ENCODE measurements at places on chromosomes 1 and 21. TPM values are rescaled to one million over a fixed set of nuclear protein-coding genes. Genes with fewer than 3 reads are reported as not detected.

Gene HLX
- total RNA-seq, result 0.28 TPM

Gene OR2T35
- total RNA-seq, result not detected

Gene ENAH
- 78.0 TPM for total RNA-seq

Gene FLG
- total RNA-seq, result not detected

Gene TRIM67
- 0.58 TPM for total RNA-seq

GRCh38 chr1:106435269-106435668 lies 621.2 kb upstream of the PRMT6 start:
- H3K4me1 ChIP-seq, result no peaks in the 10 kb centered on the region
- H3K27me3 ChIP-seq, result no peaks in the 10 kb centered on the region
- no peak for DNase-seq
- H3K4me3 ChIP-seq, result no peak overlapping the region

- H3K36me3 ChIP-seq, result no peaks in the 10 kb centered on the region
- H3K27me3 ChIP-seq, result no peaks in the 10 kb centered on the region
- no peak overlapping the region for H3K4me3 ChIP-seq
- no peak for DNase-seq
- H3K27ac ChIP-seq, result no peak overlapping the region
Measured at GRCh38 chr1:41950820-41951219, 32.1 kb upstream of the HIVEP3 start.

DNA sequence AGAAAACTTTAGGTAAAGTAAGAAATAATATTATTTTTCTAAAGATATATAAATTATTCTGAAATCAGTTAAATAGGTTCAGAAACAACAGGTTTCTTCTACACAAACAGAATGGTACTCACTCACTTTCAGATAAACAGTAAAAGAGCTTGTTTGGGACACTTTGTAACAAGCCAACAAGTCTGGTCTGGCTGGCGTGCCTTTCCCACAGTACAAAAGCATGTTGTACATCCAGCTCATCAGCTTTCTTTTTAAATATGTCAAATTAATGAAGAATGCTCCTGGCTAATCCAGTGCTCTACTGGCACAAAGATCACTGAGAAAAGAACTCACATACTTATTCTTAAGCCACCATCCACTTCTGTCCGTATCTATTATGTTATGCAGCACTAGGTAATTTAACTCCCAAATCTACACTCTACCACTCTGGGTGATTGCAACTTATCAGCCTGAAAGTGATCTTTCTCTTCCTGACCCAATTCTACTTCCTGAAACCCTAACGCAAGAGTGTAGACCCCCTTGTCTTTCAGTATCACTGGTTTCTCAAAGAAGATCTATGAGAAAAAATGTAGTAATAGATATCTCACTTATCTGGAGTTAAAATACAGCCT lies 32.6 kb downstream of the TRIT1 start:
- peaks cover 13% of the 10 kb centered on the region for H3K4me1 ChIP-seq
- H3K27me3 ChIP-seq, result no peaks in the 10 kb centered on the region
- H3K4me3 ChIP-seq, result no peak overlapping the region
- DNase-seq, result no peak
- H3K36me3 ChIP-seq, result peaks cover 1% of the 10 kb centered on the region
- H3K27ac ChIP-seq, result no peak overlapping the region

DNA sequence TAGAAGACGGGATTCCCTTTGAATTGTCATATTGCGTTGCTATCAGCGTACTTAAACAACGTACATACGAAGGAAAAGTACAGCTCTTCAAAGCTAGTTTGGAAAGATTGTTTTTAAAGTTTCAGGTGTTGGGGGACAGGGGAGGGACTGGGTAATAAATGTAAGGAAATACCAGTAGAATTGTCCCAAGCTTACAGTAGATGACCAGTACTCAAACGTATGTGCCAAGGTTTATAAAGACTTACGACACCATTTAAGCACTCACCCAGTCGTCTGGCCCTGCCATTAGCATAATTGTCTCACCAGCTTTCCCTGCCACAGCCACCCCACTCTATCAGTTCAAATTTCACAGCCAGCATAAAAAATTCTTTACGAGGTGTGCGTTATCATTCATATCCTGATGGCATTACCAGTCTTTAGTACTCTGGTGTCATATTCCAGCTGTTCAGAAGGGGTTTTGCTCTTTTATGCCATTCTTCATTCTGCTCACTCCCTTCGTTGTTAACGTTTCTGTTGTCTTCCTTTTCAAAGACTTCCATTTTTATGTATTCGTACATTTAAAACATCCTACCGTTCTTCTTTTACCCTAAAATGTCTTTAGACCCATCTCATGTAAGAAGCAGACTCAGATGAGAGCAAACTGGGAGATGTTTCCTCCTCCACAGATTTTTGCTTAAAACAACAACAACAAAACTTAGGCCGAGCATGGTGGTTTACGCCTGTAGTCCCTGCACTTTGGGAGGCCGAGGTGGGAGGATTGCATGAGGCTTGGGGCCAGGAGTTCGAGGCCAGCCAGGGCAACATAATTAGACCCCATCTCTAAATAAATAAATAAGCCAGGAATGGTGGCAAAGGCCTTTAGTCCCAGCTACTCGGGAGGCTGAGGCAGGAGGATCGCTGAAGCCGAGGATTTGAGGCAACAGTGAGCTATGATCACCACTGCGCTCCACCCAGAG lies 1.0 kb upstream of the HP1BP3 start:
- H3K4me3 ChIP-seq, result peak overlapping the region; percentile 99
- H3K36me3 ChIP-seq, result no peaks in the 10 kb centered on the region
- H3K27ac ChIP-seq, result peak overlapping the region; percentile 95
- H3K27me3 ChIP-seq, result no peaks in the 10 kb centered on the region
- DNase-seq, result no peak
- H3K4me1 ChIP-seq, result peaks cover 5% of the 10 kb centered on the region

DNA sequence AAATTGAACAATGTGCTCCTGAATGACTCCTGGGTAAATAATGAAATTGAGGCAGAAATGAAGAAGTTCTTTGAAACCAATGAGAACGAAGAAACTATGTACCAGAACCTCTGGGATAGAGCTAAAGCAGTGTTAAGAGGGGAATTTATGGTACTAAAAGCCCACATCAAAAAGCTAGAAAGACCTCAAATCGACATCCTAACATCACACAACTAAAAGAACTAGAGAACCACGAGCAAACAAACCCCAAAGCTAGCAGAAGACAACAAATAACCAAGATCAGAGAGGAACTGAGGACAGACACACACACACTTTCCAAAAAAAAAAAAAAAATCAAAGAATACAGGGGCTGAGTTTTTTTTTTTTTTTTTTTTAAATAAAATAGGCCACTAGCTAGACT lies 564.2 kb downstream of the SMYD3 start:
- H3K27ac ChIP-seq, result no peak overlapping the region
- no peaks in the 10 kb centered on the region for H3K27me3 ChIP-seq
- H3K36me3 ChIP-seq, result no peaks in the 10 kb centered on the region
- no peaks in the 10 kb centered on the region for H3K4me1 ChIP-seq
- no peak for DNase-seq

GRCh38 chr1:150003801-150004200 lies 6.7 kb downstream of the OTUD7B start:
- H3K4me3 ChIP-seq, result no peak overlapping the region
- DNase-seq, result no peak
- H3K4me1 ChIP-seq, result peaks cover 24% of the 10 kb centered on the region
- no peaks in the 10 kb centered on the region for H3K27me3 ChIP-seq
- H3K36me3 ChIP-seq, result no peaks in the 10 kb centered on the region

DNA sequence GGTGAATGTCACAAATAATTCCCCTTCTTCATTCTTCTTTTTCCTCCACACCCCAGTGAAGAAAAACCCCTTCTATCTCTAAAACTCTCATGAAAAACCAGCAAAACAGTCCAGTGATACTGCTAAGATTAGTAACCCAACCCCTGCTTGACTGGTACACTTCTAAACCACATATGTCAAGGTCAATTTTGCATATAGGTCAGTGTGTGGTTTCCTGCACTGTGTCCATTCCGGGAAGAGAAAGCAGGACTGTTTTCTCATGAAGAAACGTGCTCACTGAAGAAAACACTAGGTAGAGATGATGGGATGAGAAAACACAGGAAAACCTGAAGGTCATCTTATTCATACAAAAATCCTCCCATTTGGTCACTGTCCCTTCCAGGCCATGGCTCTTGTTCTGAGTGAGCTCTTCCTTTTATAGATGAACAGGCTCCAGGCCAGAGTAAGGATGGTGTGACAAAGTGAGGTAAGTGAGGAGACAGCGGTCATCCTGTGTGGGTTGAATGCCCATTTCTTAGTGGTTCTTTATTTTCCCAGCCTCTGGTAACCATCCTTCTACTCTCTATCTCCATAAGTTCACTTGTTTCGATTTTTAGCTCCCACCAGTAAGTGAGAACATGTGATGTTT lies 122.7 kb downstream of the FASLG start:
- H3K27me3 ChIP-seq, result no peaks in the 10 kb centered on the region
- no peaks in the 10 kb centered on the region for H3K4me1 ChIP-seq
- H3K27ac ChIP-seq, result no peak overlapping the region

GRCh38 chr1:115757326-115757725 lies 11.2 kb downstream of the CASQ2 start:
- H3K36me3 ChIP-seq, result no peaks in the 10 kb centered on the region
- no peaks in the 10 kb centered on the region for H3K27me3 ChIP-seq
- no peak overlapping the region for H3K27ac ChIP-seq

- no peak overlapping the region for H3K4me3 ChIP-seq
- H3K27me3 ChIP-seq, result no peaks in the 10 kb centered on the region
- H3K4me1 ChIP-seq, result no peaks in the 10 kb centered on the region
- no peaks in the 10 kb centered on the region for H3K36me3 ChIP-seq
- no peak overlapping the region for H3K27ac ChIP-seq
Measured at GRCh38 chr1:174414203-174414602, 33.6 kb upstream of the GPR52 start.

- peaks cover 2% of the 10 kb centered on the region for H3K36me3 ChIP-seq
- DNase-seq, result no peak
- H3K4me1 ChIP-seq, result no peaks in the 10 kb centered on the region
- no peaks in the 10 kb centered on the region for H3K27me3 ChIP-seq
Measured at GRCh38 chr1:94873520-94874351, 53.2 kb downstream of the CNN3 start.

GRCh38 chr1:230568008-230568407 lies 74.3 kb upstream of the COG2 start:
- H3K4me1 ChIP-seq, result peaks cover 35% of the 10 kb centered on the region
- no peaks in the 10 kb centered on the region for H3K27me3 ChIP-seq
- no peak overlapping the region for H3K4me3 ChIP-seq
- no peaks in the 10 kb centered on the region for H3K36me3 ChIP-seq
- DNase-seq, result peak; percentile 38
- peak overlapping the region; percentile 32 for H3K27ac ChIP-seq

GRCh38 chr1:3271866-3272265 lies 182.6 kb upstream of the ARHGEF16 start:
- DNase-seq, result no peak
- H3K4me3 ChIP-seq, result no peak overlapping the region
- H3K27me3 ChIP-seq, result no peaks in the 10 kb centered on the region
- no peaks in the 10 kb centered on the region for H3K4me1 ChIP-seq
- no peaks in the 10 kb centered on the region for H3K36me3 ChIP-seq
- no peak overlapping the region for H3K27ac ChIP-seq

DNA sequence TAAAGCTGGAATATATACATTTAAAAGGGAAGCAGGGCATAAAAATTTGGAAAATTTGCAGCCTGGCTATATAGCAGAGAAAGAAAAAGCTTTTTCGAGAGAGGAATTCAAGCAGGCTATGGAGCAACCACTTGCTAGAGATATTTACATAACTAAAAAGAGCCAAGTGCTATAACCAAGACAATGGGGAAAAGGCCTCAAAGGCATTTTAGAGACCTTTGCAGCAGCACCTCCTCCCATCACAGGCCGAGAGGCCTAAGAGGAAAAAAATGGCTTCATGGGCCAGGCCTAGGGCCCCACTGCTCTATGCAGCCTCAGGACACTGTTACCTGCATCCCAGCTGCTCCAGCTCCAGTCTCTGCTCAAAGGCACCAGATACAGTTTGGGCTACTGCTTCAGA lies 37.0 kb downstream of the CAPN9 start:
- peaks cover 15% of the 10 kb centered on the region for H3K4me1 ChIP-seq
- no peaks in the 10 kb centered on the region for H3K36me3 ChIP-seq
- H3K27me3 ChIP-seq, result no peaks in the 10 kb centered on the region
- no peak for DNase-seq
- no peak overlapping the region for H3K27ac ChIP-seq
- no peak overlapping the region for H3K4me3 ChIP-seq

DNA sequence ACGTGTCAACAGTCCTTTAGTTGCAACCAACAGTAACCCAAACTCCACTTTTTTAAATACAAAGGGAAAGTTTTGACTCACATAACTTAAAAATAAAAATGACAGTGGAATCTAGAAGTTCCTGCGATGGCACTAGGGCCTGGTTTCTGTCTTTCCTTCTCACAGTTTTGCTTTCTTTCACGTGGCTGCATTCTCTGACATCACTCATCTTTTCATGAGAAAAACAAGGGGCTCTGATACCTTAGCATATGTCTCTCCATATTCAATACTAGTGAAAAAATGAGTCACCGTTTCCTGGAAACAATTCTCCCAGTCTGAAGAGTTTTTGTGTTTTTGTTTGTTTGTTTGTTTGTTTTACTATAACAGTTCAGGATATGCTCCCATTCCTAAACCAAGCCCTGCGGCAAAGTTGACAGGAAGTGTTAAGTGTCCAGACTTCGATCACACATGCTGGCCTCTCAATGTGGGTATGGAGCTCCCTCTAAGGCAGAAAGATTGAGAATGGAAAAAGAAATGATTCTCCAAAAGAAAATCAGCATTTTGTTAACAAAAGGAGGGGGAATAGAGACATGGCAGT lies 483.3 kb downstream of the TTLL7 start:
- H3K4me3 ChIP-seq, result no peak overlapping the region
- no peaks in the 10 kb centered on the region for H3K27me3 ChIP-seq
- no peaks in the 10 kb centered on the region for H3K4me1 ChIP-seq
- H3K27ac ChIP-seq, result no peak overlapping the region

DNA sequence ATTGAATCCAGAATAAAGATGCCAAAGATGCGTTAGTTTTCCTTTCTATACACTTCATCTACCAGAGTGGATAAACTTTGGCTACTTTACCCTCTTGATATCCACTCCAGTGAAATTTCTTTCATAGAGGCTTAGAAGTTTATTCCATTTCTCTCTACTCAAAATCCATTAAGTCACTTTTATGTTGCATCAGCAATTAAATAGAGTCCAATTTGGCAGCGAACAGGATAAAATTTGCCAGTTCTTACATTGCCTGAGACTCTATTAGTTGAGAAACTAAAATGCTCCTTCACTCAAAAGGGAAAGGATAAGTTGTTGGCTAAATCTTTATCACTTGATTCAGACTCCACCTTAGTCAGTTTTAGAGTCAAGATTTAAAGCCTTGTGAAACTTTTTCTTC lies 57.9 kb downstream of the ACBD6 start:
- H3K27ac ChIP-seq, result no peak overlapping the region
- H3K4me1 ChIP-seq, result no peaks in the 10 kb centered on the region

GRCh38 chr1:193221651-193222050 lies 35.2 kb upstream of the B3GALT2 start:
- no peak for DNase-seq
- H3K4me3 ChIP-seq, result no peak overlapping the region
- no peaks in the 10 kb centered on the region for H3K27me3 ChIP-seq
- H3K4me1 ChIP-seq, result no peaks in the 10 kb centered on the region

- no peaks in the 10 kb centered on the region for H3K4me1 ChIP-seq
- no peak overlapping the region for H3K4me3 ChIP-seq
- DNase-seq, result no peak
- no peaks in the 10 kb centered on the region for H3K36me3 ChIP-seq
- no peaks in the 10 kb centered on the region for H3K27me3 ChIP-seq
Measured at GRCh38 chr1:40339420-40340323, 22.6 kb upstream of the COL9A2 start.

GRCh38 chr1:6209661-6210580 lies 4.0 kb downstream of the RNF207 start:
- H3K4me3 ChIP-seq, result no peak overlapping the region
- H3K36me3 ChIP-seq, result no peaks in the 10 kb centered on the region
- H3K27ac ChIP-seq, result no peak overlapping the region
- H3K27me3 ChIP-seq, result no peaks in the 10 kb centered on the region
- no peaks in the 10 kb centered on the region for H3K4me1 ChIP-seq
- DNase-seq, result no peak

All from Caco-2 (cell line).